ENCODE measurements at places on chromosomes 3 and 15.

DNA sequence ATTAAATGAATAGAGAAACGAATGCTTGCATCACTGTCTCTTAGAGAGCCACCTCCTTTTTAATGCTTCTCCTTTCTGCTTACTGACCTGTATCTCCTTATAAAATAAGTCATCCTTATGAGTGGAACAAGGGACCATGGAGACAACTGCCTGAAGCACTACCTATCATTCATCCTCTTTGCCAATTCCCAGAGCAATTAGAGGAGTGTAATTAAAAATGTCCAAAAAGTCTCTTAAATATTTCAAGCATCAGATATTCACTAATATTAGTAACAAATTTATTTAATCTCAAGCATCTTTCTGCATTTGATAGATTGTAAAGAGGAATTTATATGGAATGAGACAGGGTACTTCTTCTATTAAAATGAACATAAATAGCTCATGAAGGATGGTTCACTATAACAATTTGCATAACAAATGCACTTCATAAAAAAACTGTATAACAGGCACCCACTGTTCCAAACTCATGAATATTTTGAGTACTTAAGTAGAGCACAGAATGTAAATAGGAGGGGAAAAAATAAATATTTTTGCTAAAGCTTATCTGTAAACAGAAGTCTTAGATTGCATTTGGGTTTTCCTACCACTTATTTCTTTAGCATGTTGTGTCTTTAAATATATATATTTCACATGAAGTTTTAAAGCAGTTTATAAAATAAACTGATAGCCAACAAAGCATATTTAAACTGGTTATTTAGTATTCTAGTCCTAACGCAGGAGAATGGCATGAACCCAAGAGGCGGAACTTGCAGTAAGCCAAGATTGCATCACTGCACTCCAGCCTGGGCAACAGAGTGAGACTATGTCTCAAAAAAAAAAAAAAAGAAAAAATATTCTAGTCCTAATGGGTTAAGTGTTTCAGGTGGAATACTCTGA, 269.3 kb downstream of the TBL1XR1 start:
- no peak for DNase-seq

GRCh38 chr3:170765419-170766078, 104.4 kb downstream of the RPL22L1 start:
- DNase-seq, result no peak

DNA sequence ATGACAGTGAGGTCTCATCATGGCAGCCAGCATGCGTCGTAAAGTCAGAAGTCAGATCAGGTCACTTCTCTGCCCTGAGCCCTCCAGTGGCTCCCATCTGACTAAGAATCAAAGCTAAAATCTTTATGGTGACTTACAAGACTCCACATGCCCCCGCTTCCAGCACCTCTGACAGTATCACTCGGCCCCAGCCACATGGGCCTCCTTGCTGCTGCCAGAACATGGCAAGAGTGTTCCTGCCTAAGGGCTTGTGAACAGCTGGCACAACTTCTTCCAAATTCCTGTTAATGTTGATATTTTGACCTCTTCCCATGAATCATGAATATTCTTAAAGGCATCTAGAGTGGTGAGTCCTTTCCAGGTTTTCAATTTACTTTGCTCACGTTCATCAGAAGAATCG, 20.5 kb downstream of the POLR2M start:
- DNase-seq, result no peak

- no peak for DNase-seq
Observed at GRCh38 chr15:72220687-72221086, 10.3 kb downstream of the PKM start.

Measured in stimulated activated CD4-positive, alpha-beta T cell treated with anti-CD3 and anti-CD28 coated beads, Interleukin-4, amount 100 ng/mL, for 4 hours (primary cell).